ENCODE measurements at places on chromosomes 5 and 9.

DNA sequence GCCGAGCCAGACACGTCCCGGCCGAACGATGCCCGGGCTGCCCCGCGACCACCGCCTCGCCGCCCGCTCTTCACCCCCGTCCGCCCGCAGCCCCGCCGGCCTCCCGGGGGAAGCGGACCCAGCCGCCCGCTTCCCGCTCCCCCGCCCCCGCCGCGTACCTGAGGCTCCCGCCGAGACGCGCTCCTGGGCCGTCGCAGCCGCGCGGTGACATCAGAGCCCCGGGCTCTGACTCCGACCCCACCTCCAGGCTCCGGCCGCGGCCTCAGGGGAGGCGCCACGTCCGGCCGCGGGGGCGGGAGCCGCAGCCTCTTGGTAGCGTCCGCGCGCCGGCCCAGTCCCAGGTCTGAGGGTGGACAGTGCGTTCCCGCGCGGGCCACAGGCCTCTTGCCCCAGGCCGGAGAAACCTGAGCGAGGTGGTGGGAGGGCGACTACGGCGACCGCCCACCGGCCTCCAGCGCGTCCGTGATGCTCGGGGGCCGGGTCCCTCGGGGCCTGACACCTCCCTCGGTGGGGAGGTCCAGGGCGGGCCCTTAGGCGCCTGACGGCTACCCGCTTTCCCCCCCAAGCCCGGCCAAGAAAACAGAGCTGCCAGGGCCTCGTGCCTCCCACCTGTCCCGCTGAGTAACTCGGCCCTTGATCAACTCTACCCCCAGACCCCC lies at the start of gene SHROOM1:
Gene SHROOM1 (minus strand): TSS at position 212 of the 659 bp plus-strand sequence. CDS start 4,507 bp downstream, outside the sequence.
- no peak for DNase-seq

DNA sequence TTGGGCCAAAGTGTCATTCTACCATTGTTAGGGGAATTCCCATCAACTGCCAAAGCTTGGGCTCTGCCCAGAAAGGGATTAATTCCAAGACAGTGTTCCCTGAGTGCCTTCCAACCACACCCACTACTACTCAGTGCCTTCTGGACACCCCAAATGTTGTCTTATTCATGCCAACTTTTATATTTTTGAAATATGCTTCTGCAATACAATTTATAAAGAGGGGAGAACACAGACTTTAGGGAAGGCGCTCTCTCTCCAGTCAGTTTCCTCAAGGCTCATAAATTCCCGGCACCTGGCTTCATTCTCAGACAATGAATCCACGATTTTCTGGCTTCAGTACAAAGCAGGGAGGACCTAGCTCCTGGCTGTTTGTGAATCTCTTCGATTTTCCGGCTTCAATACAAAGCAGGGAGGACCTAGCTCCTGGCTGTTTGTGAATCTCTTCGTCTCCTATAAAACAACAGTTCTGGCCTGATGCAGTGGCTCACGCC lies 120.1 kb upstream of the MYO10 start:
- DNase-seq = no peak

DNA sequence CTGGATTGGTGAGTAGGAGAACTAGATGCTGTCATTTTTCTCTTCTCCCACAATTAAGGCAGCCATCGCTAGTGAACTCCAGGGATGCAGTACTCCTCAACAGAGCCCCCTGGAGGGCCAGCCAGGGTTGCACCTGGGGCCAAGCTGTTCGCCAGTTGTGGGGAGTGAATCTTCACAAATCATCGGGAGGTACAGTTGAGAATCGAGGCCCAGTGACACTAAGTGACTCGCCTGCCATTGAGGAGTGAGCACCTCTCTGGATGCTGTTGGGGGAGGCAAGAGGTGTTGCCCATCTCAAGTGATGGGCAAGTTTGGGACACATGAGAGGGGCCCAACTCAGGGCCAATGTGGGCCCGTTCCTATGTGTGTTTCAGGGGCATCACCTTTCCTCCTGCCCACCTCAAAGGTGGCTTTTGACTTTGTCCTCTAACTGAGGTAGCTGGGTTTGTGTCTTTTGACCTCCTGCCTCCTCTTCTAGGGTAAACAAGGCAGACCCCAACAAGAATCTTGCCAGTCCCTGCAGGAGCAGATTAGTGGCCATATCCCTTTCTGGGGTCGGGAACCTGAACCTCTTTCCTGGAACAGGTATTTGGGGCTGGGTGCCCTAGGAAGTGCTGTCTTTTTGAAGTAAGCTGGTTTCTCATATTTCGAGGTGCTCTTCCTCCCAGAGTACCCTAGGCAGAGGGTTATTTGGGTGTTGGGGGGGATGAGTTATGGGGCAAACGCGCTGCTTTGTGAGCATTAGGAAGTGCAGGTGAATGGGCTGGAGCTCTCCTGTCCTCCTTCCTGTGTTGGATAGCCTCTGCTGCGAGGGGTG lies 181.2 kb downstream of the MACROH2A1 start:
- no peak for DNase-seq

DNA sequence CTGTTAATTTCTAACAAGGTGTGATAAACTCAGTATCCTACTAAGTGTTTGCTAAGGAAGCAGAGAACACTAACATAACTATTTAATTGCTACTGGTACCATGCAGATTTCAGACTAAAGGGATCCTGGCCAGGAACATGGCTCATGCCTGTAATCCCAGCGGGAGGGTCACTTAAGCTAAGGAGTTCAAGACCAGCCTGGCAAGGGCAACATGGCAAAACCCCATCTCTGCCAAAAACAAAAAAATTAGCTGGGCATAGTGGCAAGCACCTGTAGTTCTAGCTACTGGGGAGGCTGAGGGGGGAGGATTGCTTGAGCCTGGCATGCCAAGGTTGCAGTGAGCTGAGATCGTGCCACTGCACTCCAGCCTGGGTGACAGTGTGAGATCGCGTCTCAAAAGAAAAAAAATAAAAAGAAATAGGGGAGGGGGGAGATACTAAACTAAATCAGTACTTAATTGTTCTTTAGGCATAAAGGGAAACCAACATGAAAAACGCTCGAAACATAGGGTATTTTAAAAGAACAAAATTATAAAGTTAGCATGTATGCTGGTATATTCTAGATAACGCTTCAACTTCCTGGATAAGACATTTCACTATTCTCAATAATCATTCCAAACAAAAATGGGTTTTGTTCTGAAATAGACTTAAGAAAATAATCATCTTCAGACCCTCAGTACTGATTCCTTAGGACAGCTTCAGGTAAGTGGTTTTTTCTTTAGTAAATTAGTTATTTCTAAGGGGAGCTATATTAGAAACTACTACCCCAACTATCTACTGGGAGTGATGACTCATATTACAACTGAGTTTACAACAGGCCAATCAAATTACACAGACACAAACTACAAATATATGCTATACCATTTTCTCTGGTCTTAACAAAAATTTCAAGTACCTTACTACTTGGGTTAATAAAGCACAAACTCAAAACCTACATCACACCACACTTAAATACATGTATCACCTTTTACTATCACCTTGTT lies 3.5 kb downstream of the PANK3 start:
- DNase-seq = no peak

DNA sequence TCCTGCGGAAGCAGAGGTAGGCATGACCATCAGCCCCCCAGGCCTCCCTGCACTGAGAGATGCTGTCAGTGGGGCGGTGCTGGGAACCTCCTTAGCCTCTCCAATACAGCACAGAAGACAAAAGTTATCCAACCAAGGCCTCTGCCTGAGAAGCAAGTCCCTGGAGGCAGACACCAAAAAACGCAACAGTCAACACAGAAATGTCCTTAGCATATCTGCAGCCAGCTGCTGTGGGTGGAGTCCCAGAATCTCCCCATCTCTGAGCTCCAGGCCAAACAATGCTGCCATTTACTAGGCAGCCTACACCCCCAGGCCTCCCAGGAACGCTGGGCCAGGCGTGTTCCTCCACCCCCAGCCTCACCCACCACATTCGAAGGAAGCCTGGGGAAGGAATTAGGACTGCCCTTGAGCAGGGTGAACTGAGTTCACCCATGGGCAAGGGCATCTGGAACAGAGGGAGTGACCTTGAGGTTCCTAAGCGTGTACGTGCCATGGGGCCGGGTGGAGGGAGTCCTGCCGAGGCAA lies 43.7 kb downstream of the STK10 start:
- no peak for DNase-seq

DNA sequence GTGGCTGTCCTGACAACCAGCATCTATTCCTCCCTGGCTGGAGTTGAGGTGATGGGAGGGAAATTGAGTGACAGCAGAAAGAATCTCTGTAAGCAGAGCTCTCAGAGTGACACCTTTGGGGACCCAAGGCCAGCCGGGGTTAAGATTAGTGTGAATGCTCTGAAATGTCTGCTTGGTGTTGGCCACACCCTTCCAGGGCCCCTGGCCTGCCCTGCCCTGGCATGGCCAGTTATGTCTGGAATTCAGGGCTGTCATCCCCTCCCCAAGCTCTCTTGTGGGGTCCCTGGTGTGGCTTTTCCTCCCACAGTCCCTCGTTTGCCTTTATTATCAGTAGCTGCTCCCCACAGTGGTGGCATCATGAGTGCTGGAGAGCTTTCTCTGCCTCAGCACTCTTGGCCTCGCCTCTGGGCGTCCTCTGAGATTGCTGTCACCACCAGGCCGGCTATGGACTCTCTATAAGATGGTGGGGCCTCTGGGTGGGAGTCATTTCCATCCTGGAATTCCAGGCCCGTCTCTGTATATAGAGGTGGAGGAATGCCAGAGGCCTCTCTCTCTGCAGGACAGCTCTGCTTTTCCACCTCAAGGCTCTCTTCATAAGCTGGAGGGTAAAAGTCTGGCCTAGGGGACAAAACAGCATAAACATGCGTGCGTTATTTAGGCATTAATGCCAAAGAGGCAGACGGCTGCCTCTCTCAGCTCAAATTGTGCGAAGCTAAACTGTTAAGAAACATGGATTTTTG lies 3.6 kb downstream of the TMEM252 start:
- DNase-seq = no peak

DNA sequence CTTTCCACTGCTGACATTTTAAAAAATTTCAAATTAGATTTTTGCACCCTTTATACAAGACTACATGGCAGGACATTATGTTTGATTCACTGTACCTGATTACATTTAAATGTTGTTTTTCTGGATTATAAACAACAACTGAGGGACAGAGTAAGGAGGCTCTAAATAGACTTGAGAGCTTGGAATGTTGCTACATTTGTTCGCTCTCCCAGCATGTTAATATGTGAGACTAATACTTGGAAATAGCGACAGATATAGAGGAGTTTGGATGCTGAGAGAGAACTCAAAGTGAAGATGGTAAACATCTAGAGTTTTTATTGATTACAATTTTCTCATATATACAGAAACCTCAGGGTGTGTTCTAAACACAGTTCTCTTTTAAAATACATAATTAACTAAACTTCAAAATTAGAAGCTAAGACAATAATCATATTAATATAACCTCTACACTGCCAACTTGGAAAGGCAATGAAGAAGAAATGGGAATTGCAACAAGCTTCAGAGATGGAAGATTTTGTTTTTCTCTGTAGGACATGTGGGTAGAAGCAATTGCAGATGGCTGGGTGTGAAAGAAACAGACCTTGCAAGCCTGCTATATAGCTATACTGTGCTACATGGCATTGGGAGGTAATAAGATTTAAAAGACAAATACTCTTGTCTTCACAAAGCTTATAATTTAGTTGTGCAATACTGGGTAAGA lies 1.4 kb upstream of the NDFIP1 start:
- DNase-seq = no peak

DNA sequence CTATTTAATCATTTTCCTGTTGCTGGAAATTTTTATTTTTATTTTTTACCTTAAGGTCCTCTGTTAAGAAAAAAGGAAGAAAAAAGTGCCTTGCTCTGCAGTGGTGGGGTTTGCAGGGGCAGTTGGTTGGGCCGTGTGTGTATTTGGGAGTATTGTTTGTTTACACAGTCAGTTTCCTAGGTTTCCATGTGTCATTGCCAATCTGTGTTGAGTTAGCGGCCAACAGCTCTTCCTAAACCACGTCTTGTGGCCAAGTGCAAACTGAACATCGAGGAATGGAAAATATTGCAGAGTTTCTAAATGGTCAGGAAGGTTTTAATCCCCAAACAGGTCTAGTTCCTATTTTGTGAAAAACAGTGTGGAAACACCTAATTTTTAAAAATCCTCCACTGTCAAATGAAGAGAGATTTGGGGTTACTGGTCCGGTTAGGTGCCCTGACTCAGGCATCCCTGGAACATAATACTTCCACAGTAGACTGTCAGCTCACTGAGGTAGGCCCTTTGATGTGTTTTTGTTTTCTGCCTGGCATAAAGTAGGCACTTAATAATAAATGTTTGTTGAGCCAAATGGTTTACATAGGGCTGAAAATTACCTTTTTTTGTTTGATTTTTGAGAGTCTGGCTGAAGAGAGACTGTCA lies 37.0 kb downstream of the MAMDC2 start:
- no peak for DNase-seq

- DNase-seq = no peak
Observed at GRCh38 chr5:165334201-165334600, 1828.8 kb downstream of the MAT2B start.

GRCh38 chr5:128772356-128772755 lies 192.9 kb upstream of the SLC27A6 start:
- DNase-seq = no peak

- DNase-seq = no peak
Observed at GRCh38 chr9:5718296-5719032, 89.6 kb downstream of the RIC1 start.

DNA sequence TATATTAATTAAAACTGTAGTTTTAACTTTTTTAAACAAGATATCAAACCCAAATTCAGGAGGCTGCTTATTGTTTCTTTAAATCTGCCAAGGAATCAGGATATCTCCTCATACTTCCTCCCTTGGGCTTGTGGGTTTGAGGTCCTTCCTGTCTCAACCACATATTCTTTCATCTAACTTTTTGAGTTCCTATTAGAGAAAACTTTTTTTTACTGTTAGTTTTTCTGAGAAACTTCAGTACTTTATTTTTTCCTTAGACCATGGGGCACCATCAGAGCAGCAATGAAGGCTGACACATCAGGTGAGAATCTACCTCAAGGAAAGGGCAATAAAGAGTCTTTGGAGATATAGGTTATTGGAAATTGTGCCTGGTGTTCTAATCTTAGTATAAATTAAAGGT lies 56.7 kb downstream of the TSSK1B start:
- no peak for DNase-seq

- no peak for DNase-seq
Observed at GRCh38 chr5:138502121-138502520, 36.8 kb downstream of the EGR1 start.

DNA sequence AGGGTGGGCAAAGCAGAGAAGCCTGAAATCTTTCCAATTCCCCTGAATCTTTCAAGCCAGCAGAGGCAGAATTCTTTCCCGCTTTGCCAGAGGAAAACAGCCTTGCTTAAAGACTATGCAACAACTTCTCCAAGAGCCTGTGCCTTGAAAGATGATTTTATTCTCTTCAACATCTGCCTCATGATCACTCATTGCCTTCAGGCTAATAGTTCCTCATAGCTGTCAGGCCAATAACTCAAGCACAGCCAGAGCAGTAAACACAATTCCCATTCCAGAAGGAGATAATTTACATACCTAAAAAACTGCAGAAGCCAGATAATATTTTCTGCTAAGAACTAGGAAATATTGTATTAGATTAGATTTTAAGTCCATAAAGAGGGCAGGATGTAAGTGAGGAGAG lies 92.3 kb upstream of the PUM3 start:
- no peak for DNase-seq

GRCh38 chr5:407051-407450 lies 35.9 kb upstream of the EXOC3 start:
- DNase-seq = no peak

- DNase-seq = no peak
Observed at GRCh38 chr5:110086658-110087388, 397.1 kb downstream of the MAN2A1 start.

Data from SIG-M5 (cell line).